ENCODE measurements at places on chromosomes 4 and X.
A peak's percentile ranks its signal among the peaks of the same experiment; 100 is the strongest.

- no peak for DNase-seq
- peak overlapping the region; percentile 83 for H3K27ac ChIP-seq
- H3K36me3 ChIP-seq = no peaks in the 10 kb centered on the region
- H3K27me3 ChIP-seq = no peaks in the 10 kb centered on the region
These were observed 2.3 kb downstream of the IRF2 start for GRCh38 chr4:184471881-184472613.

DNA sequence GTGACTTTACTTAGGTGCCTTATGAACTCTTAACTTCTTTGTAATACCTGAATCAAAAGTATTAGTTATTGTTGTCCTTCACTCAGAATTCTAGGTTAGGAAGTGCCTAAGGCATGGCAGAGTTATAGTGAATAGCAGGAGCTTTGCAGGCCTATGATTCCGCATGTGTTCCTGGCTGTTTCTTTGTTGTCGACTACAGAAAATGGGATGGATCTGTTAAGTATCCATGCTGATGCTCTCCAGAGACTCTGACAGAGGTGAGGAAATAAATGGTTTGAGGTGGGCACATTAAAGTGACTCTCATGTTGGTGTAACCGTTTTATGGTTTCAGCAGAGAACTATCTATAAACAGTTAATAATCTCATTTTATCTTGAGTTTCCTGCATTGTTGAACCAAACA lies 1601.3 kb downstream of the PCDH7 start:
- DNase-seq = no peak
- H3K36me3 ChIP-seq = no peaks in the 10 kb centered on the region
- no peaks in the 10 kb centered on the region for H3K4me1 ChIP-seq
- H3K27ac ChIP-seq = no peak overlapping the region

DNA sequence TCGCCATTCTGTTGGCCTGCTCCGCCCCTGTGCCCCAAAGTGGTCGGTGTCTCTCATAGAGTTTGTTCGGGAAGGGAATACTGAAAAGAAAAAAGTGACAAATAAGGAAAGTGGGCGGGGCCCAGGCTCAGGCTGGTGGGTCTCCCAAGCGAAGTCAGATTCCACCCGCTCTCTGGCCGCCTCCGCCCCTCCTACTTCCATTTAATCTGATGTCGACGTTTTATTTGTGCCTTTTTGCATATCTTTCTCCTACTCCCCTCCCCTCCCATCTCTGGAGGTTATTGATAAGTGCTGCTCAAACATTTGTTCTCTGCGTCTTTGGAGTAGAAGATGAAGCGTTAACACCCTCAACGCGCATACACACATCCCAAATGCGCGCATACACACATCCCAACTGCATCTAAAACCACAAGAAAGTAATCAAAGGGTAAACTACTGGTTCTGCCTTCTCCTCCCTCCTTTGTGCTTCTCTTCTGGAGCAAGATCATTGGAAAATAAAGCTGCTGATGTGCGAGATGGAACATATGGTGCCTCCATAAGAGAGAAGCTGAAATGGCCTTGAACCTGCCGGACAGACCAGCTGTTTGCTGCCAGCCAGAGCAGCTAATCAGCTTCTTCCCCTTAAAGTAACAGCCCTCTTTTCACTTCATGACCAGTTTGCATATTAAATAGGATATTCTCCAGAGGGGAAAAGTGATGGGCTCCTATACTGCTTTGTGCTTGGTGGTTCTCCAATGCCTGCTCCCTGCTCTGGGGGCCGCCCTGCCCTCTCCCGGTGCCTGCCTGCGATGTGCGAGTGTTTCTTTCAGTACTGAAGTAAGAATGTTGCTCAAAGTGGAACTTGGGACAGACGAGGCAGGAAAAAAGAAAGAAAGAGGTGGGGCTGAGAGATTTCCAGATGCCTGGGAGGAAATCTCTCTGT lies 3.1 kb downstream of the MAMLD1 start:
- no peak overlapping the region for H3K4me3 ChIP-seq
- no peaks in the 10 kb centered on the region for H3K36me3 ChIP-seq
- H3K4me1 ChIP-seq = no peaks in the 10 kb centered on the region
- no peak overlapping the region for H3K27ac ChIP-seq
- DNase-seq = no peak
- peaks cover 14% of the 10 kb centered on the region for H3K27me3 ChIP-seq

DNA sequence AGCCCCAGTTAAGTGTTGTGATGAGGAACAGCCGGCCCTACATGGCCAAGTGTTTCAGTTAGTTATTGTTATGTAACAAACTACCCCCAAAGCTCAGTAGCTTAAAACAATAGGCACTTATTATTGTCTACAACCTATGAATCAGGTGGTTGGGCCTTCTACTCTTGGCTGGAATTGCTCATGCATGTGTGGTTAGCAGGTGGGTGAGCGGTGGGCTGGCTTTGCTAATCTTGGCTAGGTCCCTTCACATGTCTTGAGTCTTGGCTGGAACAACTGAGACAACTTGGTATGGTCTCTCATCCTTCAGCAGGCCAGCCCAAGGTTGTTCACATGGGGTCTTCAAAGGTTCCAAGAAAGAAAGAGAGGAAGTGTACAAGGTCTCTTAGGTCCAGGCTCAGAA lies 54.5 kb upstream of the CHRNA9 start:
- no peaks in the 10 kb centered on the region for H3K27me3 ChIP-seq
- DNase-seq = no peak
- H3K36me3 ChIP-seq = no peaks in the 10 kb centered on the region
- no peak overlapping the region for H3K27ac ChIP-seq
- H3K4me1 ChIP-seq = peaks cover 3% of the 10 kb centered on the region

- H3K27ac ChIP-seq = no peak overlapping the region
- H3K27me3 ChIP-seq = no peaks in the 10 kb centered on the region
- H3K4me1 ChIP-seq = no peaks in the 10 kb centered on the region
- H3K36me3 ChIP-seq = no peaks in the 10 kb centered on the region
- DNase-seq = no peak
These were observed 73.1 kb downstream of the PACRGL start for GRCh38 chr4:20773144-20773997.

DNA sequence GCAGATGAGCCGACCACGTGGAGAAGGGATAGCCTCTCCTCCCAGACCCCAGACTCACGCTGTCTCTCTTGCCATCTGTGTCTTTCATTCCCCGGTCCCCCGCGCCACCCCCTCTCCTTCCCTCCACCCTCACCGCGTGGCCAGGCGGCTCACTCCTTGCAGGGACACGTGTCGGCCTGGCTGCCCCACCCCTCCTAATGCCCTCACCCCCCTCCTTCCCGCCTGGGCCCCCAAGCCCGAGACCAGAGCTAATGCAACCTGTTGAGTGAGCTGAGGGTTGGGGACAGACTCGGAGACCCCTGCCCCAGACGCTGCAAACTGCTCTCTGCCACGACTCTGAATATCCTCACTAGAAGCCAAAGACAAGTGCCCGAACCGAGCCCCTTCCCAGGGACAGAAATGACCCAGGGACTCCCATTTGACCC lies 1.8 kb downstream of the SLC38A5 start:
- no peak for DNase-seq
- no peaks in the 10 kb centered on the region for H3K36me3 ChIP-seq
- peak overlapping the region; percentile 25 for H3K4me3 ChIP-seq

DNA sequence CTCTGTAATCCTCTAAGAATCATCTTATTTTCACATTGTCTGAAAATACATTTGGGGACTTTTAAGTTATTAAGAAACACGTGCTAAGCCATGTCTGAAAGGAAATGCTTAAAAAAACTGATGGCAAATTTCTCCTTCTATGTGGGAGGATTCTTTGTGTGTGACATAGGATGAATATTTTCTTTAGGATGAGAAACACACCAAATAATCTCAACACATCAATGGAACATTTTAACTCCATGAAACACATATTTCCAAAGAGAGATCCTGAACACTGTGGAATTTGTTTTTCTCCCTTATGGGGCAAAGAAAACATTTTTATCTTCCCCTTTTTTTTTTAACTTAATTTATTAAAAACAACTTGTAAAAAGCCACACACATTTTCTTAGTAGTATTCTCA lies 153.8 kb upstream of the ANKRD50 start:
- no peak overlapping the region for H3K27ac ChIP-seq
- no peaks in the 10 kb centered on the region for H3K36me3 ChIP-seq
- no peak overlapping the region for H3K4me3 ChIP-seq
- no peaks in the 10 kb centered on the region for H3K27me3 ChIP-seq
- DNase-seq = no peak

DNA sequence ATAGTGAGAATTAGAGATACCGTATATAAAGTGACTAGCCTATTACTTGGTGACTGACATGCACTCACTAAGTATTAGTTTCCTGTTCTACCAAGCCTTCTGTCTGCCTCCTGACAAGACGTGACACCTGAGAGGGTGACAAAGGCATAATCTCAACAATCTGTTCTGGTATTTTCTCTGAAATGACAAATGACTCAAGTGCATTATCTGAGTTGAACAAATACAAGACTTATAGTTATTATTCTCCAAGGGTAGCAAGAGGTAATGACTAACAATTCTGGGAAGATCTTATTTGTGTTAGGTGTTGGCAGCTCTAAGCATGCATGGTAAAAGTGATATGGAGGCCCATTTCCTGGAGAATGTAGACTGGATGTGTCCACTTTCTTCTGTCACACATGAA lies 60.6 kb downstream of the SYTL5 start:
- no peak overlapping the region for H3K27ac ChIP-seq
- H3K36me3 ChIP-seq = no peaks in the 10 kb centered on the region
- no peaks in the 10 kb centered on the region for H3K4me1 ChIP-seq

DNA sequence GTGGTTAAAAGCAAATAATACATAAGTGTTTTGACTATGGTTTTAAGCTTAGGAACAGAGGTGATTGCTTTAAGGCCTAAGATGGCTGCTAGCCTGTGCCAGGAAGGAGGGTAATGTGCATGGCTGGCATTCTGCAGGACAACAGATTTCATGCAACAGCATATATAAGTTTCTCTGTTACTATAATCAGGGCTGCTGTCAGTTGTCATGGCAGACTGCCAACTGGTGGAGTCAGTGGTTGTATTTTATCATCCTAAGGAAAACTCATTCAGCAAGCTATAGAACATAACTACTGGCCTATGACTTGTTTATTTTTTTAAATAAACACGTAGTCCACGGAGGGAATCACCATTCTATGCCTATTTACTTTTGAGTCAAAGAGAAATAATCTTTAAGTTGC lies 77.7 kb upstream of the DCAF8L1 start:
- no peaks in the 10 kb centered on the region for H3K36me3 ChIP-seq
- no peaks in the 10 kb centered on the region for H3K27me3 ChIP-seq
- DNase-seq = no peak
- H3K4me1 ChIP-seq = no peaks in the 10 kb centered on the region
- no peak overlapping the region for H3K4me3 ChIP-seq

DNA sequence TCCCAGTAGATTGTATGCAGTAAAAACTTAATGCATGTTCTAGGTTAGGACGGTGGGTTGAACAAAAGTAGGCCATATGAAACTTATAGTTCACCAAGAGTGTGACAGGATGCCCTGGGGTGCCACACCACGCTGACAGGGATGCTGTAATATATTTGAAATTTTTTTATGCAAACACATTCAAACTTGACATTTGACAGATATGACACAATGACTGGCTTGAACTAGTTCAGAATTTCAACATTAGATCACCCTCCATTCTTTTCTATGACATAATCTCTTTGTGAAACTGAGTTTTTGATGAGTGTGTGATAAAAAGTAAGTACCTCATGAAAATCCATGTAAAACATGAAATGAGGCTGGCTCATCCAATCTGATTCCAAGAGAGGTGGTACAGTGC lies 198.4 kb downstream of the PALLD start:
- DNase-seq = no peak
- no peaks in the 10 kb centered on the region for H3K27me3 ChIP-seq
- H3K36me3 ChIP-seq = peaks cover 5% of the 10 kb centered on the region
- H3K4me3 ChIP-seq = no peak overlapping the region

DNA sequence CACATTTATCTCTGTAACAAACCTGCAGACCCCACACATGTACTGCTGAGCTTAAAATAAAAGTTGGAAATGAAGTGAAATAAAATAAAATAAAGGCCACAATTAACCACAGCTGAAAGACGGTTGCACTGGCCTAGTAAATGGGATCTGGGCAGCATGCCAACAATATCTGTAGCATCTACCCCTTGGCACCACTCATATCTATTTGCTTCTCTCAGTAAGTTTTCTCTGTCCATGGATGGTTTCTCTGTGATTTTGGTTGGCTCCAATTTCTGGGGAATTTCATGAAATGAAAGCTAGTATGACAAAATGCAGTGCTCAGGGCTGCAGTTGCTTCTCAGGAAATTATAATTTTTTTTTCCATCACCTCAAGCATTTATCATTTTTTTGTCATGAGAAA lies 172.0 kb upstream of the IL15 start:
- H3K36me3 ChIP-seq = no peaks in the 10 kb centered on the region
- H3K4me3 ChIP-seq = no peak overlapping the region
- no peak for DNase-seq
- no peak overlapping the region for H3K27ac ChIP-seq
- no peaks in the 10 kb centered on the region for H3K27me3 ChIP-seq

- H3K4me3 ChIP-seq = no peak overlapping the region
- no peaks in the 10 kb centered on the region for H3K27me3 ChIP-seq
- H3K36me3 ChIP-seq = no peaks in the 10 kb centered on the region
- H3K27ac ChIP-seq = no peak overlapping the region
These were observed 47.8 kb downstream of the CORIN start for GRCh38 chr4:47790105-47790504.

- H3K27me3 ChIP-seq = no peaks in the 10 kb centered on the region
- no peak for DNase-seq
- H3K4me1 ChIP-seq = no peaks in the 10 kb centered on the region
These were observed 67.5 kb downstream of the FBXL5 start for GRCh38 chr4:15587649-15588048.

DNA sequence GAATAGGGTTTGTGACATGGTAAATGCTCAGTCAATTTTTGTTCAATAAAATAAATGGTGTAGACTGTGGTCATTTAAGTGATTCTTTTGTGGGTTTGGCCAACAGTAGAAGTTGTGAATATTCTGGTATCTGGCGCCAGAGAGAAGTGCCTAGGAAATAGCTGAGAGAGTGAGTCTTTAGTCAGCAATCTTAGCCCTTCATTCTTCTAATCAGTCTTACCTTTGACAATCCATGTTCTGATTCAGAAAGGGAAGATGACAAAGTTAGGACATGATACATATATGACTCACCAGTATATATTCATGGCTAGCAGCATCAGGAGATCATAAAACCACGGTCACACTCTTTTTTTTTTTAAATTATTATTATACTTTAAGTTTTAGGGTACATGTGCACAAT lies 141.8 kb upstream of the PCDH18 start:
- peaks cover 16% of the 10 kb centered on the region for H3K4me1 ChIP-seq
- H3K27me3 ChIP-seq = no peaks in the 10 kb centered on the region
- H3K36me3 ChIP-seq = no peaks in the 10 kb centered on the region
- no peak for DNase-seq
- H3K4me3 ChIP-seq = no peak overlapping the region
- peak overlapping the region; percentile 17 for H3K27ac ChIP-seq

- no peaks in the 10 kb centered on the region for H3K4me1 ChIP-seq
- no peaks in the 10 kb centered on the region for H3K36me3 ChIP-seq
- no peaks in the 10 kb centered on the region for H3K27me3 ChIP-seq
- no peak overlapping the region for H3K4me3 ChIP-seq
- no peak overlapping the region for H3K27ac ChIP-seq
- DNase-seq = no peak
These were observed 117.2 kb downstream of the SLIT2 start for GRCh38 chr4:20368926-20369325.

- no peak overlapping the region for H3K27ac ChIP-seq
- no peaks in the 10 kb centered on the region for H3K27me3 ChIP-seq
- H3K4me1 ChIP-seq = peaks cover 6% of the 10 kb centered on the region
- no peak overlapping the region for H3K4me3 ChIP-seq
- DNase-seq = no peak
These were observed 44.4 kb upstream of the STOX2 start for GRCh38 chr4:183860731-183861130.

All from RWPE2 (cell line).